ENCODE measurements at places on chromosomes 3 and 15. TPM values are rescaled to one million over a fixed set of nuclear protein-coding genes. Genes with fewer than 3 reads are reported as not detected.

- 0 out of 2 replicates have a peak, but pooled peaks cover 3% of the 10 kb centered on the region for H3K36me3 ChIP-seq
- no peaks in the 10 kb centered on the region for H3K4me1 ChIP-seq
- no peaks in the 10 kb centered on the region for H3K27me3 ChIP-seq
- H3K27ac ChIP-seq = no peak overlapping the region
These were observed 58.4 kb downstream of the TBC1D2B start for GRCh38 chr15:78018946-78019644.

- no peaks in the 10 kb centered on the region for H3K27me3 ChIP-seq
- DNase-seq = no peak
- no peak overlapping the region for H3K27ac ChIP-seq
- no peak overlapping the region for H3K4me3 ChIP-seq
- H3K4me1 ChIP-seq = peaks cover 13% of the 10 kb centered on the region
These were observed 132.5 kb downstream of the APBA2 start for GRCh38 chr15:29018120-29018805.

DNA sequence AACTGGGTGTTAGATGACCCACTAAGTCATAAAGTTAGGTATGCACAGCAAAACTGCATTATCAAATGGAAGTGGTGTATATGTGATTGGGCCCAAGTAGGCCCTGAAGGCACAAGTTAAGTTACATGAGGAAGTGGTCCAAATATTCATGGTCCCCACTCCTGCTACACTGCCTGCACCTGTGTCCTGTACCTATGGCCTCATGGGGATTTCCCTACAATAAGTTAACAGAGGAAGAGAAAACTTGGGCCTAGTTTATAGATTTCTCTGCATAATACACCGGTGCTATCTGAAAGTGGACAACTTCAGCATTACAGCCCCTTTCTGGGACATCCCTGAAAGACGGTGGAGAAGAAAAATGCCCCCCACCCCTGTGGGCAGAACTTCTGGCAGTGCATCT, 41.5 kb downstream of the STRIT1 start:
- no peaks in the 10 kb centered on the region for H3K27me3 ChIP-seq
- no peak overlapping the region for H3K27ac ChIP-seq
- H3K4me1 ChIP-seq = no peaks in the 10 kb centered on the region
- no peak overlapping the region for H3K4me3 ChIP-seq
- DNase-seq = no peak
- H3K36me3 ChIP-seq = no peaks in the 10 kb centered on the region

- no peaks in the 10 kb centered on the region for H3K27me3 ChIP-seq
- no peaks in the 10 kb centered on the region for H3K36me3 ChIP-seq
- no peak overlapping the region for H3K4me3 ChIP-seq
These were observed 630.8 kb upstream of the KCNMB2 start for GRCh38 chr3:177905173-177906125.

- H3K36me3 ChIP-seq = no peaks in the 10 kb centered on the region
- H3K4me3 ChIP-seq = peak overlapping the region; percentile 26
- H3K27me3 ChIP-seq = no peaks in the 10 kb centered on the region
- peak; percentile 70 for DNase-seq
- H3K4me1 ChIP-seq = peaks cover 9% of the 10 kb centered on the region
These were observed 4.6 kb upstream of the TPRG1 start for GRCh38 chr3:189167027-189167766.

DNA sequence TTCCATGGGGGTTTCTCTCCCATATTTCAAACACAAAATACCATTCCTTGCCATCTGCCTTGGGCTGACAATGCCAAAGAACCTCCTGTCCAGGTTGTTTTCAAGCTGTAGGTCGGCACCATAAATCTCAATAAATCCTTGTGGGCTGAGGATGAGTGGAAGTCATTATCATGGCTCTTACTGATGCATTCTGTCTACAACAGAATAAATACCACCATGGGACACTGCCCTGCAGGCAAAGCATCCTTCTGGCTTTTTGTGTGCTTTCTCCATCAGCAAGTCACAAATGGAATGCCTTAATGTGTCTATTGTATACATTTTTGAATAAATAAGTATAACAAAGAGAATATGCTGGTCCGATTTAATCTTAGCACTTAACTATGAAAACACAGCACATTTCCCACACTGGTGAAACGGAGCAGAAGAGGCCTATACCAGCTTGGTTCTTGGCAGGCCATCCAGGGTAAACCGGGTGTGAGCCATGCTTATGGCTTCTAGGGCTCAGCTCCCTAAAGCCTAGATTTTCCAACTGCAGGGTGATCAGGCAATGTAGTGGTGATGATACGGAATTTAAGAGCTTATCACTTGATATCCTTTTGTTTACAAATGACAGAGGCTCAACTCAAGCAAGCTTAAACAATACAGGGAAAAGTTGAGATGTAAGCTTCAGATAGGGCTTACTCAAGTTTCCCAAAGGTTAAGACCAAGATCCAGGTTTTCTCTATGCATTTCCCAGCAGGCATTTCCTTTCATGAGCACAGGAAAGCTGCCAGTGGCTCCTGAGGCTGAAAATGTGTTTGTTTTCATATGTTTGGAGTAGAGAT, 133.2 kb upstream of the LRTM1 start:
- H3K4me1 ChIP-seq = no peaks in the 10 kb centered on the region
- no peaks in the 10 kb centered on the region for H3K36me3 ChIP-seq
- H3K4me3 ChIP-seq = no peak overlapping the region

GRCh38 chr3:16372362-16373292, 107.6 kb downstream of the OXNAD1 start:
- H3K4me3 ChIP-seq = no peak overlapping the region
- no peak overlapping the region for H3K27ac ChIP-seq
- H3K27me3 ChIP-seq = no peaks in the 10 kb centered on the region
- no peak for DNase-seq
- no peaks in the 10 kb centered on the region for H3K36me3 ChIP-seq

DNA sequence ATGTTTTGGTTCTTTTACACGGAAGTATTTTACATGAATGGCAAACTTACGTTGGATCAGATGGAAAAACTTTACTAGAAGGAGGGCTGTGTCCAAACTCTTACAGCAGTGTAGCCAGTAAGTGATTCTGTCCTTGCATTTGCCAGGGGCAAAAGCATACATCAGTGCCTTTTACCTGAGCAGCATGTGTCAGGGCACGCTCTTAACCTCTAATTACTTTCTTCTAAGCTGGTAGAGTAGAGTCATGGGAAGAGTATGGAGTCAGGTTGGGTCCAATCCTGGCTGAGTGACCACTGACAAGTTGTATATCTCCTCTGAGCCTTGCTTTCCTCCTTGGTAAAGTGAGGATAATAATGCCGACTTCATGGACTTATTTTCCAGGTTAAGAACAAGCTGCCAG, 47.1 kb downstream of the RYR3 start:
- DNase-seq = no peak
- H3K4me3 ChIP-seq = no peak overlapping the region
- peaks cover 71% of the 10 kb centered on the region for H3K27me3 ChIP-seq
- no peak overlapping the region for H3K27ac ChIP-seq

GRCh38 chr3:143726727-143727126, 121.5 kb downstream of the SLC9A9 start:
- DNase-seq = no peak
- no peaks in the 10 kb centered on the region for H3K27me3 ChIP-seq
- H3K4me3 ChIP-seq = no peak overlapping the region

DNA sequence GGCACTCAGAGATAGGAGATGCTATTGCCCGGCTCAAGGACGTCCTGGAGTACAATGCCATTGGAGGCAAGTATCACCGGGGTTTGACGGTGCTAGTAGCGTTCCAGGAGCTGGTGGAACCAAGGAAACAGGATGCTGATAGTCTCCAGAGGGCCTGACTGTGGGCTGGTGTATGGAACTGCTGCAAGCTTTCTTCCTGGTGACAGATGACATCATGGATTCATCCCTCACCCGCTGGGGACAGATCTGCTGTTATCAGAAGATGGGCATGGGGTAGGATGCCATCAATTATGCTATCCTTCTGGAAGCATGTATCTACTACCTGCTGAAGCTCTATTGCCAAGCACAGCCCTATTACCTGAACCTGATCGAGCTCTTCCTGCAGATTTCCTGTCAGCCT, 26.4 kb downstream of the BCL2A1 start:
- no peaks in the 10 kb centered on the region for H3K36me3 ChIP-seq
- no peak overlapping the region for H3K4me3 ChIP-seq
- no peak for DNase-seq
- no peak overlapping the region for H3K27ac ChIP-seq
- H3K27me3 ChIP-seq = no peaks in the 10 kb centered on the region

GRCh38 chr15:66581972-66582537, 16.3 kb upstream of the LCTL start:
- no peaks in the 10 kb centered on the region for H3K4me1 ChIP-seq
- H3K27me3 ChIP-seq = no peaks in the 10 kb centered on the region
- H3K4me3 ChIP-seq = no peak overlapping the region
- no peaks in the 10 kb centered on the region for H3K36me3 ChIP-seq
- no peak overlapping the region for H3K27ac ChIP-seq

DNA sequence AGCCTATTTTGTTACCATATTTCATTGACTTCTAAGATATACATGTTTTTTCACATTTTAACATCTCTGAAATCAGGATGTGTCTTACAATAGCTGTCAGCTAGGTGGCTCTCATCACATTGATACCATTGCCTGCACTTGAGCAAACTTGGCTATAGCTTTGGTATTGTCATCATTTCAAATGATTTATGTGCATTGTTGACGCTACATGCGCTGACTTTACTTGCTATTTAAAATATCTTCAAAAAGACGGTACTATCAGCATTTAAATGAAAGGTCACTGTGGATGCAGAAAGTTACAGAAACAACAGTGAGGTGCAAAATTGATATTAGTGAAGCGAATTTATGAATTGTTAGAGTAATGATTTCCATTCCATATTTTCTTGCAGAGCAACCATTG, 54.0 kb upstream of the ABHD2 start:
- no peaks in the 10 kb centered on the region for H3K4me1 ChIP-seq
- H3K36me3 ChIP-seq = no peaks in the 10 kb centered on the region
- peak; percentile 29 for DNase-seq
- no peak overlapping the region for H3K27ac ChIP-seq

DNA sequence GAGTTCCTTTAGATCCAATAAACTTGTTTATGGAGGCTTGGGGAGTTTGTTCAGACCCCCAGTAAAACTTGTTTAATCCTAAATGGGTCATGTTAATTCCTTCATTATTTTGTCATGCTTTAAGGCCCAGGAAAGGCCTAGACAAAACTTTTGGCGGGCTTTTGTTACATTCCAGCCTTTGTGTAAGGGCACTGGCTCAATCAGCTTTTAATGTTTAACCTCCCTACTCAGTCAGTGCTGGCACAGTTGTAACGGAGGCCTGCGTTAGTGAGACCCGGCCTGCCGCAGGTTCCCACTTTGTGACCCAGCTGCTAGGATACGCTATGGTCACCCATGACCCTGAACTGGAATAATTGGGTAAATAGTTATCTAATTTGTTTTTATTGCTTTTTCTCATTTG, 59.2 kb downstream of the OXSM start:
- no peaks in the 10 kb centered on the region for H3K4me1 ChIP-seq
- H3K36me3 ChIP-seq = no peaks in the 10 kb centered on the region
- H3K27me3 ChIP-seq = no peaks in the 10 kb centered on the region
- DNase-seq = no peak
- no peak overlapping the region for H3K27ac ChIP-seq

- H3K36me3 ChIP-seq = no peaks in the 10 kb centered on the region
- no peak for DNase-seq
- no peak overlapping the region for H3K4me3 ChIP-seq
These were observed 41.6 kb upstream of the DUT start for GRCh38 chr15:48289628-48290027.

GRCh38 chr15:77019521-77020331, 24.8 kb downstream of the PSTPIP1 start:
- no peaks in the 10 kb centered on the region for H3K27me3 ChIP-seq
- no peaks in the 10 kb centered on the region for H3K4me1 ChIP-seq
- no peak overlapping the region for H3K27ac ChIP-seq
- no peak for DNase-seq

DNA sequence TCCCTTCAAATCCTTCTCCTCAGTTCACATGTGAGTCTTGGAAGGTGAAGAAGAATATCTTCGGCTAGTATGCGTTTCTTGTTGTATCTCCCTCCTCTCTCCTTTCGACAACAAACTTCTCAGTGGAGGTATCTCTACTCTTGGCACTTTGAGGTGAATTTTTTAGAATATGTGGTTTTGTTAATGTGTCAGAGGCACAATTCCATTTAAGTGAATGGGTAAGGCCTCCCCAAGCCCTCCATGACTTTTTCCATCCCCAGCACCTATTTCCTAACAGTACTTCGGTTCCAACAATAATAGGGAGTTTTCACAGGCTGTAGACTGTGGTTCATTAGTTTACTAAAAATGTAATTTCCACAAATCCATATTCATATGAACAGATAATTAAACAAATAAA, 74.2 kb downstream of the TM4SF4 start:
- H3K27me3 ChIP-seq = no peaks in the 10 kb centered on the region
- H3K27ac ChIP-seq = no peak overlapping the region
- H3K4me1 ChIP-seq = no peaks in the 10 kb centered on the region
- H3K4me3 ChIP-seq = no peak overlapping the region

DNA sequence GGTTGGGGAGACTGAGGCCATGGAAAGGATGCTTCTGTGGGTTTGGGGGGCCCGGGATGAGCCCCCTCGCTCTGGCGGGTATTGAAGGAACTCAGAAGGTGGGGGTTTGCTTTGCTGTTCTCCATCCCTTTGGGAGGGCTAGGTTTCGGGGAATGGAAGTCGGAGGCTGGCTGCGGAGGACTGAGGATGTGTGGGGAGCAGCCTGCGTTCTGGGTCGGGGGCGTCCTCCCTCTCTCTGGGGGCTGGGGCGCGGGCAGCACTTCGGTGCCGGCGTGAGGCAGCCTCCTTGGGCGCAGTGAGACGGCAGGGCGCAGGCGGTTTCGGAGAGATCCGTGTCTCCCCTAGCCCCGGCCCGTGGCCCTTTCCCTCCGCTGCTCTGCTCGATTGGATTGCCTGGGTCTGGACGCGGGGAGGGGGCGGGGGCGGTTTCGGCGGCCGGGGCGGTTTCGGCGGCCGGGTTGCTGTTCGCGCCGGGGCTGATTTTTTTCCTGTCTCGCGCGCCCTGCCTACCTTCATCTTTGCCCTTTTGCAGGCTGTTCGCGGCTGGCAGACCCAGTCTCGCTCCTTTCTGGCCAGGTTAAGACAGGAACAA, 1.4 kb downstream of the PTPRG start:
- H3K36me3 ChIP-seq = no peaks in the 10 kb centered on the region
- DNase-seq = no peak
- H3K27me3 ChIP-seq = no peaks in the 10 kb centered on the region
- peak overlapping the region; percentile 83 for H3K4me3 ChIP-seq
- peaks cover 10% of the 10 kb centered on the region for H3K4me1 ChIP-seq

The RYR3 gene
- total RNA-seq = not detected

The MRPS25 gene
- total RNA-seq = 58.3 TPM

The CNTN4 gene
- total RNA-seq = not detected

The UBL7 gene
- 65.3 TPM for total RNA-seq

The SLC24A5 gene
- total RNA-seq = not detected

The FANCD2 gene
- 50.0 TPM for total RNA-seq

The GPR15 gene
- 1.1 TPM for total RNA-seq
